Ascending aorta (tissue), 2 donors: ENCODE measurements at places on chromosomes 6 and 20.

DNA sequence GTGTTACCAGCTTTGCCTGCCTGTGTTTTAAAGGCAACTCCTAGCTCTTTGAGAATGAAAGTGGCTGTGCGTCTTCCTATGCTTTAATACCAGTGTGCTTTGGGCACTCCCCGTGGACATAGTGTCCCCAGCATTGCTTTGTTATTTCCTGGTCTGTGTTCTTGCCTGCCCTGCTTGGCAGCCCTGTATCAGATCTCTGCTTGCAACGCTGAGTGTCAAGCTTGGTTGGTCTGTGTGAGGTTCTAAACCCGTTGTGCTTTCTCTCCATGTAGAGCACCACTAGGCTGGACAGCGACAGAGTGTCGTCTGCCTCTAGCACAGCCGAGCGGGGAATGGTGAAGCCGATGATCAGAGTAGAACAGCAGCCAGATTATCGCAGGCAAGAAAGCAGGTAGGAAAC lies 80.2 kb downstream of the AFDN start:
- no peak for DNase-seq

GRCh38 chr20:24816431-24816830 lies 132.6 kb upstream of the CST7 start:
- no peak for DNase-seq

DNA sequence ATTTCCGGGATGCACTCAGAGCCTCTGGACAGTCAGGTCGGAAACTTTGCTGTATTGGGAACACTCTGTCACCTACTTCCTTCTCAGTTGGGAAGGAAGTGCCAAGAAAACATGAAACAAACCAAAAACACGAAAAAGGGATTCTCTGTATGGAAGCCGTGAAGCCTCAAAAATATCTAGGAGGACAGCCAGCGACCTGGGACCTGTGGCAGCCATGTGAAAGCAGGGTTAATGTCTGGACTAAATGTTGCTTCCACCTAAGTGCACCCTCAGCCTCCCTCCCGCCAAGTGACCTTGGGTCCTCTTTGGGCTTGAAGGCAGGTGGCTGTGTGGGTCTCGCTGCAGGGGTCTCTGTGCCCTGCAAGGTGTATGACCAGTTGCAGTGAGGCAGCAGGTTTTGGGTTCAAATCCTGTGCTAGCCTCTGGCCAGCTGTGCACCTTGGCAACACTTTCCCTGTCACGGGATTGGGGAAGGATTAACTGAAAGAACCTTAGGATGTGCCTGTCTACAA lies 851 bp downstream of the MAVS start:
- no peak for DNase-seq

GRCh38 chr6:33630014-33630413 lies 8.9 kb downstream of the ITPR3 start:
- DNase-seq, result no peak

GRCh38 chr6:128821116-128821515 lies 61.8 kb upstream of the LAMA2 start:
- no peak for DNase-seq

GRCh38 chr6:154206141-154206540 lies 150.5 kb downstream of the IPCEF1 start:
- no peak for DNase-seq

- DNase-seq, result no peak
Observed at GRCh38 chr6:54970337-54970736, 123.8 kb downstream of the FAM83B start.

DNA sequence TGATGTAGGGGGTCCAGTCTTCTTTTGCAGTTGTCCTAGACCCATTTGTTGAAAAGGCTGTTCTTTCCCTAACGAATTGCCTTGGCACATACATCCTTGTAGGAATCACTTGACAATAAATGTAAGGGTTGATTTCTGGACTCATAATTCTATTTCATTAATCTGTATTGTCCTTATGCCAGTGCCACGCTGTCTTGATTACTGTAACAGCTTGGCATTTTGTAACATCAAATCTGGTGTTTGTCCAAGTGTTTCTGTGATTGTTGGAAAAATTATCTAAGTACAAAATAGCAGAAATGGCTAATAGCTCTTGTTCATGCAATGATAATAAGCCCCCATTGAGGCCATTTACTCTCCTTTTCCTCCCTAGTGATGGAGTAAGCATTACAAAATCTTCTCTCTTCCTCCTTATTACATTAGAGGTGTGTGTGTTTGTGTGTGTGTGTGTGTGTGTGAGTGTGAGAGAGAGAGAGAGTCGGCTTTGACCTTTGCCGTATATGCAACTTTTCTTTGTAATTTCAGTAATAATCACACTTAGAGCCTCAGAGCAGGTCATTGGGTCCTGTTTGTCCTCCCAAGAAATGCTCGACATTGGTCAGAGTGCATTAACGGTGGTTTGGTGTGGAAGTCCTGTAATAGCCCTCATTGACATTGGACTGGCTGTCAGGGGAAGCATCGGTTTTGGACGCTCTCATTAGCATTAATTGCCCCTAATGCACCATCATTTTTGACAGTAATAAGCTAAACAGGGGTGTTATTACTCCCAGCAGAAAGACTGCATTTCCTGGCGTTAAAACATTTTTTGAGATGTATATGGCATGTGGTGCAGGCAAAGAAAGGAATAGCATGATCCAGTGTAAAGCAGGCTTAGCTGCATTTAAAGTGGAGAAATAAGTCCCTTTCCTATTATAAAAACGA lies 40.7 kb upstream of the MROH8 start:
- no peak for DNase-seq

GRCh38 chr6:11744753-11745152 lies 33.9 kb downstream of the ADTRP start:
- DNase-seq, result peak; percentile 83

DNA sequence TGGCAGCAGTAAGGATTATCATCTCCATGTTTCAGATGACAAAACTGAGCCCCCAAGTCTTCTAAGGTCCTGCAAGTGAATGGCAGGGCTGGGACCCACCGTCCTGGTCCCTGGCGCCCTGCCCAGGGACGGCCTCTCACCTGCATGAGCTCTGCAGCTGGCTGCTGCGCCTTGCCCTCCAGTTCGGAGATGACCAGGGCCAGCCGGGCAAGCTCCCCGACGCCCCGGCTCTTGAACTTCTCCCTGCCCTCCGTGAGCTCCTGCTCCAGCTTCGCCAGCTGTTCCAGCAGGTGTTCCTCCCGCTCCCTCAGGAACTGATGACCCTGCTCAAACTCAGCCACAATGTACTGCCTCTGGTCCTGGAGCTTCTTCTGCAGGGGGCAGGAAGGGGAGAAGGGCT lies 16.8 kb downstream of the TRIM26 start:
- no peak for DNase-seq

GRCh38 chr20:20060234-20060998 lies 8.1 kb downstream of the CFAP61 start:
- DNase-seq, result no peak

- no peak for DNase-seq
Observed at GRCh38 chr20:22512911-22513489, 71.4 kb downstream of the FOXA2 start.

DNA sequence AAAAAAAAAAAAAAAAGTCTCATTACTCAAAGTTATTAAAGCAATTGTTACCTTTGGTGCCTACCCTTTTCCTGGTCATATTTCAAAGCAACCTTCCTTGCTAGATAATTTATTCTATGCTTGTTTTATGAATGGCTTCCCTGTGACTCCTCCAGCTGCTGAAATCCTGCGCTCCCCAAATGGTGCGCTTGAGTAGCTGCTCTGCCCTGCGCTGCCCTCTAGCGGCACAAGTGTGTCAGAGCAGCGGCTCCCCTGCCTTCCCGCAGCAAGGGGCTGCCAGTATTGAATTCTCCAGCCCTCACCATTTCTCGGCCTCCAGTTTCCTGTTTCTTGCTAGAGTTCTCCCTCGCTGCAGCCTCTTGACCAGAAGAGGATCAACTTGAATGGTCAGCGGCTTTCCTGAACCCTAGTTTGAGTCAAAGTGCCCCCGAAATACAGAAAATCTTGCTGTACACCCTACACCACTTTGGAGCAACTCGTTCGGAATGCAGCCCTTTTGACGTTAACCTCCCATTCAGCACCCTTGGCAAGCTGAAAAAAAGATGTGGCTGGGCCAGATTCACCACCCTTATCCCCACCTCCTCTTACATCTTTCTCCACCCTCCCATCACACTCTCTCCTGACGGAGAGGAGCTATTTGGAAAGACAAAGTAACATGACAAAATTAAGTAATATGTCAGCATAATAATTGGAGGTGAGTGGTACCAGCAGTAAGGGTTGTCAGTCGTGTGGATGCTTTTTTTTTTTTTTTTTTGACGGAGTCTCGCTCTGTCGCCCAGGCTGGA lies 60.4 kb upstream of the KLHL31 start:
- peak; percentile 84 for DNase-seq

DNA sequence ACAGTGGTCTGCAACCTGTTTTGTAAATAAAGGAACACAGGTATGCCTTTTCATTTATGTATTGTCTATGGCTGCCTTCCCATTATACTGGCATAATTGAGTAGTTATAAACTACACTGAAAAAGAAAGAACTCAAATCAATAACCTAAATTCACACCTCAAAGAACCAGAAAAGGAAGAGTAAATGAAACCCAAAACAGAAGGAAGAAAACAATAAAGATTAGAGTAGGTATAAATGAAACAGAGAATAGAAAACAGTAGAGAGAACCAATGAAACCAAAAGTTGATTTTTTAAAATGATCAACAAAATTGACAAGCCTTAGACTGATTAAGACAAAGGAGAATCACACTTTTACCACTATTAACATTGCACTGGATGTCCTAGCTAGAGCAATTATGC lies 34.7 kb downstream of the FAM184A start:
- no peak for DNase-seq

DNA sequence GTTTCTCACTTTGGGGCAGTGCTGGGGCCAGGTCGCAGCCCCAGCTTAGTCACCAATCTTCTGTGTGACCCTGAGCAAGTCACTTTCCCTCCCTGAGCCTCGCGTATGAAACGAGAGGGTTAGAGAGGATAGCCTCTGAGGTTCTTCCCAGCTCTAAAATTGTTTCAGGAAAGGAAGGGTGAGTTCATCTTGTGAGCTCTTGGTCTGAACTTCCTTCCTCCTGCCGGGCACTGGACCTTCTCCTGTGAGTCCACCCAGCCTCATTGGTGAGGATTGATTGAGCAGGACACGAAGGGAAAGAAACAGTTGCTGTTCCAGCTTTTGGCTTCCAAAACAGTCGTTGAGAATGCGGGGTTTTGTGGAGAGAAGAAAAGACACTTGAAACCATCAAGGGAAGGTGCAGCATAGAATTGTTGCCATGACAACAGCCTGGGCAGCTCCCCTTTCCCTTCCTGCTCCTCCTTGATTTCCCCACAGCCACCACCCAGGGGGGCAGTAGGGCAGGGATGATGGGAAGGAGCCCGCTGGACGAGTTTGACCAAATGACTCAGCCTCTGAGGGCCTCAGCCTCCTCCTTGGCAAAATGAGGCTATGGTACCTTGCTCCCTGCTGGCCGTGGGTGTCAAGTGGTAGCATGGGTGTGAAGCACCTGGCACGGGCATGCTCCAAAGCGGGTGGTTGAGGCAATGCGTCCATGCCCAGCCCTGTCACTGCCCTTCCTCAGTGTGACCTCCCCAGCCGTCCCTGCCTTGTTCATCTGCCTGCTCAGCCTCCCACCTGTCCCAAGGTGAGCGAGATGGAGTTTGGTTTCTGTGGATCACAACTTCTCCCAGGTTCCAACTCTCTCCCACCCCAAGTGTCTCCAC lies 107.8 kb downstream of the CDC5L start:
- no peak for DNase-seq

DNA sequence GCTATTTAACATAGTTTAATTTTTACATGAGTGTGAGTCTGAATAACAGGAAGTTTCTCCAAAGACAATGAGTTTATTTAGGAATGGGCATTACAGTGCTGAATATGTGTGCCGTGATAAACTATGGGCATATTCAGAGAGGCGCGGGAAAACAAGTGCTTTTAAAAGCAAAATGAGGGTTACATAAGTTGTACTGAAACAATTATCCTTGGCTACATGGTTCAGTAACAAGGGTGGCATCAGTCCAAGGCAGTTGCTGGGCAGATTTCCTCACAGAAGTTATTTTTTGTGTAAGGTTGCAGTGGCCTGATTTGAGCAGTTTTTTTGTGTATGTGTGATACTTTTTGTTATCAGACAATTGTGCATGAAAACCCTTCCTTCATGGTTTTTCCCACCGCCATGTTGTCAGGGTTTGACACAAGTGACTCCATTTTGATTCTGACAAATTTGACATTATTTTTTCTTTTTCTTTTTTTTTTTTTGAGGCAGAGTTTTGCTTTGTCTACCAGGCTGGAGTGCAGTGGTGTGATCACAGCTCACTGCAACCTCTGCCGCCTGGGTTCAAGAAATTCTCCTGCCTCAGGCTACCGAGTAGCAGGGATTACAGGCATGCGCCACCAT lies 22.3 kb upstream of the PXDC1 start:
- no peak for DNase-seq

DNA sequence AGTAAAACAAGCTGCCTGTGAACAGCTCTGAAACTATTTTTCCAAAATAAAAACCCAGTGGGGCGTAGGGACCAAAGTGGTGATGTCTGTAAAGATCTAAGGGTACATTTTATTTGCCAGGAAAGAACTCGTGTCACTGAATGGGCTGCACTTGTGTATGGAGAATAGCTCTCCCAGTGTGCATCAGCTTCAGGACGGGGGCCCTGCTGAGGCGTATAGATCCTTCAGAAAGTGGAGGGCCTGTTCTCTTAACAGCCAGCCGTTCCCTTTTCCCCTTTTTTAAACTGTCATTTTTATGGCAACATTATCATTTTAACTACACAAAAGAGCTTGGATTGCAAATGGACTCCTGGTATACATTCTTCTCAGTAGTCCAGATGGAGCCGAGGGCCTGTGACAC lies 137.3 kb downstream of the TMEM242 start:
- no peak for DNase-seq

- DNase-seq, result no peak
Observed at GRCh38 chr6:142892254-142893021, 52.5 kb downstream of the HIVEP2 start.

DNA sequence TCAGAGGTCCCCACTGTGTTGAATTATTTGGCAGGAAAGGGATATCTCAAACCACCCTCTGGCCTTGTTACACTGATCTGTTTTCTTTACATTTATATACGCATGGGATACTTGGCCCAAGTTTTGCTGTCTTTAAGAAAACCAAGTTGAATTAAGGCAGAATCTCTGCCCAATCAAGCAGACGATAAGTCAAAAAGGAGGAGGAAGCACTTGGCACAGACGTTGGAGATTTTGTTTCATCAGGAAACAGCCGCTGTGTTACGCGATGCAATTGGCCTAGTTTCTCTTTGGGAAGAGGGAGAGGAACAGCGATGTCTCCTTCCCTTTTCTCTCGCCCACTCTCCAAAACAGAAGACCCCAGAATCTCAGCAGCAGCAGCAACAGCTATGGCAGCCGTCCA lies 20.2 kb upstream of the NAA20 start:
- no peak for DNase-seq

DNA sequence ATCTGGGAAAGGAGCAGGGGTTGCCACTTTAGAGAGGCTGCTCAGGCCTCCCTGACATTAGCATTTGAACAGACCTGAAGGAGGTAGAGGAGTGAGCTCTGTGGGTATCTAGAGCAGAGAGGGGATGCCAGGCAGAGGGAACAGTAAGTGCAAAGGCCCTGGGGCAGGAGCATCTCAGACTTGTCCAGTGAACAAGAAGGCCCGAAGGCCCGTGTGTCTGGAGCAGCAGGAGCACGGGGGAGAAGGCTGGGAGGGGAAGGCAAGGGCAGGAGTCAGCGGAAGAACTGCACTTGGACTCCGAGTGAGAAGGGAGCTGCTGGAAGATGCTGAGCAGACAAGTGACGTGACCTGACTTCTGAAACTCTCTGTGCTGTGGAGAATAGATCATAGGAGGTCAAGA lies 15.4 kb downstream of the ETV7 start:
- no peak for DNase-seq

- no peak for DNase-seq
Observed at GRCh38 chr6:87700397-87701343, 1.4 kb downstream of the AKIRIN2 start.
